ENCODE measurements at places on chromosomes 1 and 21.

DNA sequence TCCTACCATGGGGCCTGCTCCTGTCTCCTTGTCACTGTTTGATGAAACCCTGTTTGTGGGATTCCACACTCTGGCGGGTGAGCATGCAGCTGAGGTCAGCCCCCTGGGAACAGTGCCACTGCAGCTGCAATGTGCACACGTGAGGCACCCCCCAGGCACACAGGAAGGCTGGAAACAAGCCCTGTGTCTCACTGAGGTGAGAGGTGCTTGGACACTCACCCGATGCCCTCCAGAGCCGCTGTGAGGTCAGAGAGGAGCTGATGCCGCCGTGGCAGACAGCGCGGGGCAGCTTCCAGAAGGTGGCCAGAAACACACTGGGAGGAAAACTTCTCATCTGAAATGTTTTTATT is 49.7 kb downstream of the SLX9 start:
- DNase-seq = no peak

GRCh38 chr1:201887116-201887866 is 1.4 kb upstream of the SHISA4 start:
- DNase-seq = no peak

- peak; percentile 51 for DNase-seq
Observed at GRCh38 chr1:247914941-247915662, 5.0 kb upstream of the OR2T8 start.

DNA sequence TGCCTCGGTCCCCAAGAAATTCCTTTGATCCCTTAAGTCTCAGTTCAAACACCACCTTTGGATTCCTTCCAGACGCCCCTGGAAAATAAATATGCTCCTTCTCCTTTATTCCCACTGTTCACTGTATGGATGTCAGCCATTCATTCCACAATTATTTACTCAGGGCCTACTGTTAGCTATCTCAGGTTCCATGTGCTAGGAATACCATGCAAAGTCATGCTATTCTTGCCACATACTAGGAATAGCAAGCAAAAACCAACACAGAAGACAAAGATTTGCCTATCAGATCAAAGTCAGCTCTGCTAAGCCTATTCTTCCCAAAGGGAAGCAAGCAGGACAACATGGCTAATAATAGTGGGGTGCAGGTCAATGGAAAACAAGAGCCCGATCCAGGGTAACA is 29.8 kb downstream of the TTC13 start:
- no peak for DNase-seq

GRCh38 chr21:35178827-35179226 is 129.7 kb upstream of the RUNX1 start:
- no peak for DNase-seq

- DNase-seq = no peak
Observed at GRCh38 chr1:198669023-198669698, 30.3 kb downstream of the PTPRC start.

- DNase-seq = peak; percentile 98
Observed at GRCh38 chr1:58785442-58786058, 1.7 kb upstream of the JUN start.

GRCh38 chr1:220767312-220768125 is 19.2 kb upstream of the MTARC1 start:
- DNase-seq = no peak

GRCh38 chr1:228765168-228765946 is 30.1 kb downstream of the RHOU start:
- no peak for DNase-seq

Measured in NCI-H510A treated with DMSO at 0.1 percent for 48 hours (cell line).